ENCODE measurements at places on chromosomes 7 and 10. TPM values are rescaled to one million over a fixed set of nuclear protein-coding genes. Genes with fewer than 3 reads are reported as not detected.

The NKX1-2 gene
- not detected for total RNA-seq

The PTPRN2 gene
- total RNA-seq: 7.6 TPM

The MARCHF5 gene
- total RNA-seq: 18.2 TPM

The SPOCK2 gene
- total RNA-seq: 15.3 TPM

The HTRA1 gene
- 186 TPM for total RNA-seq

The OPN1SW gene
- total RNA-seq: 0.49 TPM

The FRAT1 gene
- 7.4 TPM for total RNA-seq

The LDB3 gene
- 0.87 TPM for total RNA-seq

The PTPRZ1 gene
- total RNA-seq: 41.8 TPM

The STAM gene
- 27.2 TPM for total RNA-seq

The LRRC61 gene
- 7.6 TPM for total RNA-seq

The FOXI2 gene
- 0.21 TPM for total RNA-seq

The FHIP2A gene
- 20.9 TPM for total RNA-seq

The BLNK gene
- 0.18 TPM for total RNA-seq

The PNLIPRP3 gene
- not detected for total RNA-seq

The LRRC18 gene
- total RNA-seq: not detected

The TLX1 gene
- not detected for total RNA-seq

The MKI67 gene
- 0.15 TPM for total RNA-seq

The JMJD1C gene
- 93.5 TPM for total RNA-seq

The FOXP2 gene
- total RNA-seq: 7.3 TPM

The C10orf143 gene
- 2.8 TPM for total RNA-seq

The CROT gene
- 23.7 TPM for total RNA-seq

The GPR146 gene
- 1.00 TPM for total RNA-seq

The PLCE1 gene
- 35.0 TPM for total RNA-seq
